ENCODE measurements at places on chromosomes 2 and 18.

GRCh38 chr2:39731546-39731945 lies 47.5 kb downstream of the THUMPD2 start:
- no peak for DNase-seq

DNA sequence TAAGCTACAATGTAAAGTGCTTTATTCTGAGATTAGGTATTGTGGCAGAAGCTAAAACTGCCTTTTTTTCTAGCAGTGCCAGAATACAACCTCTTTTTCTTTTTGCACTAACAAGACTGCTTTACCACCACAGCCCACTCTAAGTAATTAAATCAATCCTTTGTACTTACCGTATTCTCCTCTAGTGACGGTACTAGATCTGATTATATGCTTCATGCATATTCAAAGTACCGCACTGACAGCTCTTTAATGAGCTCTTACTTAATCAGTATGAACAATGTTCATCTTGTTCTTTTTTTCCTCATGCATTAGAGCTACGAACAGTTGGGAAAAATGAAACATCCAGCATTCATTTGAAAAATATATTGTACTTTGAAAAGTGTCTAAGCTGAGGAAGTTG lies 16.1 kb upstream of the OTX1 start:
- DNase-seq = no peak

- DNase-seq = no peak
These were observed 2.7 kb downstream of the IKZF2 start for GRCh38 chr2:213148572-213149261.

DNA sequence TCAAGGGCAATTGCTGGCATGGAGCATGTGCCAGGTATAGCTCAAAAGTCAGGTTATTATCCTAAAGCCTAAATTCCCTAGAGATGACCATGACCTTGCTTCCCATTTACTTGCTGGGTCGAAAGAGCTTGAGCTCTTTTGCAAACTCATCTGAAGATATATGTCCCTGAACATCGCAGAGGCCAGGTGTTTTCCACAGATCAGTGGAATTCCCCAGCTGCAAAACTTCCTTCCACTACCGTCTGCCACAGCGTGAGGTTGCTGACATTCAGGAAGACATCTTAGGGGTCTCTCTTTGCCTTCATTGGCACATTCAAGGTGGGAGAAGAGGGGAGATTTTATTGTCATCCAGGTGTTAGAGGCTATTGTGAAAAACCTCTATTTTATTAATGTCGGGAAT lies 171.0 kb downstream of the MIB1 start:
- no peak for DNase-seq

- no peak for DNase-seq
These were observed 41.4 kb upstream of the PARD3B start for GRCh38 chr2:204503869-204504268.

GRCh38 chr2:45778720-45779171 lies 127.3 kb downstream of the PRKCE start:
- DNase-seq = peak; percentile 60

GRCh38 chr2:204251998-204252376 lies 293.3 kb upstream of the PARD3B start:
- no peak for DNase-seq

Data from CD4-positive, CD25-positive, alpha-beta regulatory T cell (primary cell).